Regular cardiac myocyte (primary cell): ENCODE measurements at places on chromosomes 2 and 18. TPM values are rescaled to one million over a fixed set of nuclear protein-coding genes. Genes with fewer than 3 reads are reported as not detected.

HEATR5B gene
- total RNA-seq, result 19.9 and 27.9 TPM in 2 replicates

SH2D6 gene
- total RNA-seq, result not detected in 2 replicates

AKAIN1 gene
- total RNA-seq, result 0.56 TPM in 1 of 2 replicates, not detected in the other

VWC2L gene
- not detected in 2 replicates for total RNA-seq

TTR gene
- not detected in 2 replicates for total RNA-seq

NOTO gene
- total RNA-seq, result not detected in 2 replicates

FBXO36 gene
- 1.5 and 2.3 TPM in 2 replicates for total RNA-seq

DCDC2C gene
- not detected in 2 replicates for total RNA-seq

TFCP2L1 gene
- total RNA-seq, result 0.19 and 0.28 TPM in 2 replicates

CRYGD gene
- total RNA-seq, result not detected in 2 replicates

EMILIN1 gene
- 137 and 184 TPM in 2 replicates for total RNA-seq

MC2R gene
- not detected in 2 replicates for total RNA-seq

EGR4 gene
- not detected in 2 replicates for total RNA-seq

MOCOS gene
- 2.9 and 4.8 TPM in 2 replicates for total RNA-seq

NYAP2 gene
- total RNA-seq, result not detected in 2 replicates

GREB1 gene
- total RNA-seq, result 0.96 and 3.9 TPM in 2 replicates

MGAT5 gene
- total RNA-seq, result 55.6 and 92.7 TPM in 2 replicates
